NCI-H2171 (cell line): ENCODE measurements at places on chromosomes 5 and 9.

DNA sequence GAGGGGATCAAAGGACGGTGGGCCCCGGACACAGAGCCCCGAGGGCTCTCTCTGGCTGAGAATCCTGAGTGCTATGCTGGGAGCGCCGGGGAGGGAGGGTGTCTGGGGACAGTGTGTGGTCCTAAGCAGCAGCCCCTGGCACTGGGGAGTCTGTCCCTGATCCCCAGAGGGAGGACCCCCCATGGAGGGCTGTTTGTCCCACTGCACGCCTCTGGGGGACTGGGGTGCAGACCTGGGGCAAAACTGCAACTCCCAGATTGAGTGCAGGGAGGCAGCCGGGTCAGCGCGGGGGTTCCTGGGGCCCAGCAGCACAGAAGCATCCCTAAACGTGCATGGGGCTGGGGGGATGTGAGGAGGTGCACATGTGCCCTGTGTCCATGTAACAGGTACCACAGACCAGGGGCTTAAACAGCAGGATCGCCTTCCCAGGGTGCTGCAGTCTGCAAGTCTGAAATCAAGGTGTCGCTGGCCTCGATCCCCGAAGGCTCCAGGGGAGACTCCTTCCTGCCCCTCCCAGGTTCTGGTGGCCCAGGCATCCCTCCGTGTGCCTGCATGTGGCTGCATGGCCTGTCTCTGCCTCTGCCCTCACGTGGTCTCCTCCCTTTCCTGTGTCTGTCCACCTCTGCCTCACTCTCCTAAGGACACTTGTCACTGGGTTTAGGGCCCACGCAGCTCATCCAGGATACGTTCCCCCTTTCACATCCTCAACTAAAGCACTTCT is 35.9 kb upstream of the IRX4 start:
- DNase-seq: no peak

GRCh38 chr9:107020040-107020530 is 157.1 kb downstream of the ZNF462 start:
- DNase-seq: no peak

DNA sequence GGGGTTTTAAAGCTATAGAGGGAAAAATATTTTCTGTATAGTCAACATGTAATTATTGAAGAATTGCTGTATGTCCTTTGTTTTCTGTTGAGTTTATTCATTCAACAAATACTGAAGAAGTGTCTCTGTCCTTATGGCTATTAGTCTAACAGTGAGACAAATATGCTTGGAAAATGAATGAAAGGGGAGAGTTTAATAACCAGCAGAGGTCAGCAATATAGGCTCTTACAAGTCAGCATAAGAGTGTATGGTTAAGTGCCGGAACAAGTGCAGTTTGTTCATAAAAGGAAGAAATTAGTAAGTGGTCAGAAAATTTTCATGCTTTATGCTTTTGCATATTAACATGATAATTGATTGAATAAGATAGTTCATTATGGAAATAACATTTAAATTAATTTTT is 3.6 kb downstream of the SCAMP1 start:
- DNase-seq: no peak

GRCh38 chr5:123036391-123037103 is at the start of gene PPIC:
Gene PPIC, minus strand, starts transcription at chr5:123036725. Its CDS starts 100 bp downstream, at chr5:123036625.
- peak; percentile 32 for DNase-seq

DNA sequence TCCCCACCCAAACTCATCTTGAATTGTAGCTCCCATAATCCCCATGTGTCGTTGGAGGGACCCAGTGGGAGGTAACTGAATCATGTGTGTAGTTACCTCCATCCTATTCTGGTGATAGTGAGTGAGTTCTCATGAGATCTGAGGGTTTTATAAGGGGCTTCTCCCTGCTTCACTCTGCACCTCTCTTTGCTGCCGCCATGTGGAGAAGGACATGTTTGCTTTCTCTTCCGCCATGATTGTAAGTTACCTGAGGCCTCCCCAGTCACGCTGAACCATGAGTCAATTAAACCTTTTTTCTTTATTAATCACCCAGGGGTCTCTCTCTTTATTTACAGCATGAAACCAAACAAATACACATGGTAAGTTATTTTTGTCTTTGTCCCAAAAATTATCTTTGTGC is 726.1 kb downstream of the CDH18 start:
- no peak for DNase-seq

GRCh38 chr9:2414465-2414864 is 207.1 kb upstream of the VLDLR start:
- DNase-seq: no peak

DNA sequence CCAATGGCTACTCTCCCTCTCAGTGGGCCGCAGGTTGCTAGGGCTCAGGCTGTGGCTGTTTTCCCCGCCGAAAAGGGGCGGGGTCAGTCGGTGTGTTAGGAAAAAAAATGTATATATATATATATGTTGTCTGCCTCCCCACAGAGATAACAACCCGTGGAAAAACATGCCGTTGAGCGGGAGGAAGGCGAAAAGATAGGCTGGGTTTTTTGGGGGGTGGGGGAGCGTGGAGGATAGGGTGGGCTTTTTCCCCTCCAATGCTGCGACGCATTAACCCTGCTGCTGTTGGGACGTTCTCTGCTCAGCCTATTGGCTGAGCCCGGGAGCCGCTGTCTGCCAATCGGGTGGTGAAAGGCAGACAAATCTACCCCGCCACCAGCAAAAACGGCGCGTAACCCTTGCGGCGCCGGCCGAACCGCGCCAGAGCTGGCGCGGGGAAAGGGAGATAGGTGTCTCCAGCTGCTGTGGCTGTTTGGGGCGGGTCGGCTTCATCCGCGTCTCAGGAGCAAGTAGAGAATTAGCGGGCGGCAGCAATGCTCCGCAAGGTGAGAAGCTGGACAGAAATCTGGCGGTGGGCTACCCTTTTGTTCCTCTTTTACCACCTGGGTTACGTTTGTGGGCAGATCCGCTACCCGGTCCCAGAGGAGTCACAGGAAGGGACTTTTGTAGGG is at the start of gene PCDHGC4:
TSS of gene PCDHGC4 (plus strand) at position 390 of the 671 bp plus-strand sequence. CDS start at position 534, 144 bp downstream.
- DNase-seq: no peak

DNA sequence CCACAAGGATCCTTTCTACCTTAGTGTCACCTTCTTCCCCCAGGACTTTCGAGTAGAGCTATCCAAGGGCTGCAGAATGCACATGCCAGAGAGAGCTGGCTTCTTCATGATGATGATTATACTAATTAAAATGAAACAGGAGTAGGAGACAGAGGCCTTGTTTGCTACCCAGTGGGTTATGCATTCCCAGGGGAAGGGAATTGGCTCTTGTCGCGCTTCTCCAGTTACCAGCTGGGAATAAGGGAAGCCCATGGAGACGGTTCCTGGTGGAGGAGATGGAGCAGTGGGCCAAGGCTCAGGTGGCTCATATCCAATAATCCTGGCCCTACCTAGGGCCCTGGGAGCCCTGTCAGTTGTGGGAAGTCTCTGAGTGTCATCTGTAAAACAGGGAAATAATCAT is 65.1 kb downstream of the WWC1 start:
- peak; percentile 78 for DNase-seq

- DNase-seq: no peak
Measured at GRCh38 chr5:131635684-131636572, 899 bp upstream of the RAPGEF6 start.

- DNase-seq: no peak
Measured at GRCh38 chr9:3912280-3912679, 386.5 kb upstream of the RFX3 start.

- DNase-seq: no peak
Measured at GRCh38 chr5:116045821-116046220, 13.5 kb downstream of the ARL14EPL start.

- DNase-seq: no peak
Measured at GRCh38 chr9:32550150-32550561, 2.0 kb upstream of the SMIM27 start.

DNA sequence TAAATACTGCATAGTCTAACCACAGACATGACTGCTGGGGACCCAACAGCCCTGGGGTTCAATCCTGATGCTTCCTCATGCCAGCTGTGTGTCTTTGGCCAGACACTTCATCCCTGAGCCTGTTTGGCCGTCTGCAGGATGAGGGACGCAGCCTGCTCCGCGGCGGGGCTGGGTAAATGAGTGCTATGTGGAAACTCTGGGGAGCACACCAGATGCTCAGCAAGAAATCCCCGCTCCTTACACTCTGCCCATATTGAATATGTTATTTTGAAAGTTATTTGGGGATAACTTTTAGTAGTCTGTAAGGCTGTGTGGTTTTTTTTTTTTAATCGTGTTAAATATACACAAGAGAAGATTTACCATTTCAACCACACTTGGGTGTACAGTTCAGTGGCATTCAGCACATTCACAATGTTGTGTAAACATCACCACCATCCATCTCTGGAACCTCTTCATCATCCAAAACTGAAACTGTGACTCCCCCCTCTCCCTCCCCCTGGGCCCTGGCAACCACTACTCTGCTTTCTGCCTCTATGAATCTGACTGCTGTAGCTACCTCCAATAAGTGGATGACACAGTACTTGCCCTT is 42.7 kb downstream of the SH3PXD2B start:
- no peak for DNase-seq

- no peak for DNase-seq
Measured at GRCh38 chr5:128197896-128198522, 114.4 kb downstream of the SLC12A2 start.

- DNase-seq: no peak
Measured at GRCh38 chr9:88015606-88016005, 41.3 kb upstream of the CDK20 start.

DNA sequence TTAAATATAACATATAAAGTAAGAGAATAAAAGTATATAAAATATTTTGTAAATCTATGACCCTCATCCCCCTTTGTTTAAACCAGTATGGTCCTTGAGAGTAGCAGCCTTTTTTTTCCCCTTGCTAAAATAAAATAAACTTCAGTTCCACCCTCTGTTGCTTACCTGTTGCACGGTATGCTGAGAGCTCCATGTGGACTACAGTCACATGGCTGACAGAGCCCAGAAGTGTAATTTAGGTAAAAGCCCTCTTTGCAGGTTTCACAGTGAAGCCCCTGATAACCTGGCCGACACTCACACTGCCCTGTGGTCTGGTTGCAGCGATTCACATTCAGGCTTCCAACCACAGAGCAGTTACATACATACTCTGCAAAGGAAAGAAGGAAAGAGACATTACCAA is 55.1 kb downstream of the MEGF9 start:
- no peak for DNase-seq

GRCh38 chr5:82019342-82020138 is 47.7 kb downstream of the ATG10 start:
- no peak for DNase-seq

- no peak for DNase-seq
Measured at GRCh38 chr5:27020973-27021372, 17.4 kb downstream of the CDH9 start.

DNA sequence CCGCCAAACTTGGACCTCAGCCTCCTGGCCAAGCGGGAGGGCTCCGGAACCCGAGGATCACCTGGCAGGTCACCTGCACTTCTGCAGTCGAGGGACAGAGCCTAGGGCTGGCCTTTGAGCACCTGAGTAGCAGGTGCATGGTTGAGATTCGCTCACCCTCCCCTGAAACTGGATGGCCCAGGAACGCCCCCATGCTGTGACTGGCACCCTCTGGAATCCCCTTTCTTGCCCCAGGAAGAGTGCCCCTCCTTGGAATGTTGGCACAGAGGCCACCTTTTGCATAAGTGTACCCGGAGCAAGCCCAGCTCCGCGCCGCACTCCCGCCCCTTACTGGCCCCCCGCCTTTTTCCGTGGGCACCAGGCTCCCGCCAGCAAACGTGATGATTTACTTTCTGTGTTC is 112.5 kb upstream of the IER5L start:
- DNase-seq: no peak
